ENCODE measurements at places on chromosomes 4 and X.

GRCh38 chr4:15234116-15234855 lies 193.5 kb upstream of the C1QTNF7 start:
- DNase-seq, result no peak

- DNase-seq, result no peak
Observed at GRCh38 chr4:36915717-36916116, 328.8 kb upstream of the NWD2 start.

DNA sequence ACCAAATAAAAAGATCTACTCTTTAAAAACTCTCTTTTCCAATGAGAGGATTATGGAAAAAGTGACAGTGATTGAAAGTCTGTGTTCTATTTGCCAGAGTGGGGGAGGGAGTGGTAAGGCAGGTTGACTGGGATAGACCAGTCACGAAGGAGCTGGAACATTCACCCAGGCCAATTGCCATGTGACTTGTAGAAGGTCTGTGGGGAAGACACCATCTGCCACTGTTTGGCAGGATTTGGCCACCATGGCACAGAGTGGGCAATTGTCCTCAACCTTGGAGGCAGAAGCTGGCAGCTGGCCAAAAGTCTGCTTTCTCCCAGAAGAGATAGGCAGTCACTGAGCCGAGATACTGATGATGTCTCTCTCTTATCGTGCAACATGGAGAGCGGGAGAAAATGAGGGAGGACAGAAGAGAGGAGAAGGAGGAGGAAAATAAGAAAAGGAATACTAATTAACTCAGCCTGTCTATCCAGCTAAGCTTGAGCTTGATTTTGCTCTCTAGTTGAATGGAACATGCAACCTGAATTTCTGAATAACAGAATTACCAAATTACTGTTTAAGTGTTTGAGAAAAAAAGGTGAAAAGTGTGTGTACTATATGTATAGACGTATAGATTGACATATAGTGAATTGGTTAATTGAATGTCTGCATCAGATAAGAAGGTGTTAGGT lies 267.1 kb downstream of the ARHGAP24 start:
- DNase-seq, result no peak

GRCh38 chrX:55794405-55794804 lies 76.9 kb downstream of the RRAGB start:
- DNase-seq, result no peak

GRCh38 chr4:56537147-56537546 lies 31.6 kb downstream of the ARL9 start:
- no peak for DNase-seq

- DNase-seq, result no peak
Observed at GRCh38 chr4:151671541-151672059, 89.2 kb downstream of the GATB start.

Measured in neuronal stem cell (in vitro differentiated cells).